ENCODE measurements at places on chromosomes 12 and 14. TPM values are rescaled to one million over a fixed set of nuclear protein-coding genes. Genes with fewer than 3 reads are reported as not detected.

Gene SCN8A
- 13.8 TPM for total RNA-seq

Gene C12orf76
- total RNA-seq = 21.2 TPM

Gene DCTN2
- 158 TPM for total RNA-seq

Gene RIMBP2
- not detected for total RNA-seq

Gene MORN3
- not detected for total RNA-seq

Gene SAMD15
- total RNA-seq = 2.8 TPM

Gene PMCH
- total RNA-seq = not detected

Gene IQSEC3
- not detected for total RNA-seq
